ENCODE measurements at places on chromosomes 1 and 21. TPM values are rescaled to one million over a fixed set of nuclear protein-coding genes. Genes with fewer than 3 reads are reported as not detected.

Gene PATJ
- total RNA-seq = 4.5 TPM

Gene FAM3B
- not detected for total RNA-seq

Gene ERICH3
- not detected for total RNA-seq

Gene TAS1R1
- total RNA-seq = not detected

Gene CLEC20A
- total RNA-seq = not detected

Gene OLIG2
- not detected for total RNA-seq

Gene LRRN2
- total RNA-seq = 13.7 TPM

Gene KCNN3
- 0.05 TPM for total RNA-seq

Gene ADAMTSL4
- 3.0 TPM for total RNA-seq

Gene VAV3
- 1.4 TPM for total RNA-seq

Gene WNT3A
- total RNA-seq = 0.02 TPM

Gene LHX8
- total RNA-seq = 1.5 TPM

Gene KRTAP7-1
- total RNA-seq = not detected

Gene KLHDC9
- total RNA-seq = 2.3 TPM

Gene RGSL1
- total RNA-seq = not detected
